ENCODE measurements at places on chromosomes 6 and 20. TPM values are rescaled to one million over a fixed set of nuclear protein-coding genes. Genes with fewer than 3 reads are reported as not detected.

GRCh38 chr20:24616258-24617079 lies 147.0 kb downstream of the SYNDIG1 start:
- no peak for DNase-seq

DNA sequence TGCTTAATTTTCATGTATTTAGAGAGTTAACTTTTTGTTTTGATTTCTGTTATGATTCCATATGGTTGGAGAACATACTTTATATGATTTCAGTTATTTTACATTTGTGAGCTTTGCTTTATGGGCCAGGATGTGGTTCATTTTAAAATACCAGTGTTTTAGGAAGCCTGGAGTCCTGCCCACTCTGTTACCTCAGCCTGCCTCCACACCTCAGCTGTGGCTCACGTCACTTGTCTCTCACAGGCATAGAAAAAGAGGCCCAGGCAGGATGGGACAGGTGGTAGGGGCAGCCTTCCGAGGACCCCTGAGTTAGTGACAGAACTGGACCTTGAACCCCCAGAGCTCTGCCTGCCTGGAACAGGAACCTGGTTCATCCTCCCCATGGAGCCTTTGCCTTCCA lies 16.0 kb downstream of the PSMF1 start:
- DNase-seq: no peak

DNA sequence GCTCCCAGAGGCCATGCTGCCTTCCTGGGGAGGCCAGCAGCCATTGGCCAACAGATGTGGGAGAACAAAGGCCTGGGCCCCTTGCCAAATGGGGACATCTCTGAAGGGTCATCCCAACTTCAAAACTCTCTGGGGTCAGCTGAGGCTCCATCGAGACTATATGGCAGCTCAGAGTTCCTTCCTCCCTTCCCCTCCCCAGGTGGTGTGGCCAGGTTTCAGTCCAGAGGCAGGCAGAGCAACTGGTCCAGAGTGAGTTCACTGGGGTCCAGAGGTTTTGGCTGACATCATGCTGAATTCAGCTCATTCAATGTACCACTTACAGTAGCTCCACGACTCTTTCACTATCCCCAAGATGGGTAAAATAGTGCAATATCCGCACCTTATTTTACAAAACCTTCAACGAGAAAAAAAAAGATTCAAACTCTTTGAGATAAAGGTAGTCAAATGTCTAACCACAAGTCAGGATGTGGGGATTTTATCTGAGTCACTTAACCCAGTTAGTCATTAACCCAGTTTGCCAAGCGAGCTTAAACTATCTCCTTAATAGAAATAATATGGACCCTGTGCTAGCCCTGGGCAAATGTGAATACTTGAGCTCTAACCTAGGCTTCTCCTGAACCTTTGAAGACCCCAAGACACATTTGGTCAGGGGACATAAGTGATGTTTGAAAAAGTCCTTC lies 108.4 kb upstream of the PLEKHG1 start:
- DNase-seq: no peak

DNA sequence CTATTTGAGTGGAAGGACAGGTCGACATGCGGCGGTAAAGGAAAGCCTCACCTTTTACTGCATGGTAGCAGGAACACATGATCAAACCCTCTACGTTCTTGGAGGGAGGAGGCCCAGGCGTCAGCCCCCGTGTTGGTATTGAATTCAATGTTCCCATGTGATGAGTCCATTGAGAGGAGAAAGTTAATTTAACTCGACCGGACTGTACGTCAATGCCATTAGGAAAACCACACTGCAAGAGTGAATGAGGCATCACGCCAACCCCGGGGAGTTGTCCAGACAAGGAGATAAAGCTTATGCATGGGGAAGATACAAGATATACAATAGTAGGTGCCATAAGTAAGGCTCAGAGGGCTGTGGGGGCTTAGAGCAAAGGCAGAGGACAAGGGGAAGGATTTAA lies 213.9 kb upstream of the ECI2 start:
- no peak for DNase-seq

GRCh38 chr20:2524709-2525506 lies 11.5 kb upstream of the TMC2 start:
- DNase-seq: peak; percentile 64

The HUS1B gene
- total RNA-seq: 0.95 TPM

- DNase-seq: no peak
These were observed 919.6 kb upstream of the MAP3K7 start for GRCh38 chr6:91506509-91506908.

DNA sequence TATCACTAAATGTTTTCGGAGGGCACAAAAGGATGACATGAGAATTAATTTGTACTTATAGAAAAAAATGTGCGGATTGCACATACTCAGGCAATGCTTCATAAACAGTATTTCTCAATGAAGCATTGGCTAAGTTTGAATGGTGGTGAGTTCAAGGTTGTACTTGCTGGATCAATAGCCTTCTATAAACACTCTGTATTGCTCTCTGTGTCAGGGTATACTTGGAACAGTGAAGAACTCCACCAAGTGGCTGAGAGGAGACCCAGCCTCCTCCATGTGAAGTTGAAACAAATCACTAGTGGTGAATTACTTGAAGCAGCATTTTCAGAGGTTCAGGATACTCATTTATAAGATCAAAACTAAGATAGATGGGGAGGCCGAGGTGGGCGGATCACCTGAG lies 360.6 kb downstream of the RIMS1 start:
- DNase-seq: no peak

The PACRG gene
- 1.3 TPM for total RNA-seq

GRCh38 chr6:145020543-145020942 lies 714.8 kb downstream of the EPM2A start:
- no peak for DNase-seq

The VSX1 gene
- not detected for total RNA-seq

The PACSIN1 gene
- total RNA-seq: not detected

GRCh38 chr6:106674541-106675229 lies 45.3 kb downstream of the QRSL1 start:
- DNase-seq: no peak

DNA sequence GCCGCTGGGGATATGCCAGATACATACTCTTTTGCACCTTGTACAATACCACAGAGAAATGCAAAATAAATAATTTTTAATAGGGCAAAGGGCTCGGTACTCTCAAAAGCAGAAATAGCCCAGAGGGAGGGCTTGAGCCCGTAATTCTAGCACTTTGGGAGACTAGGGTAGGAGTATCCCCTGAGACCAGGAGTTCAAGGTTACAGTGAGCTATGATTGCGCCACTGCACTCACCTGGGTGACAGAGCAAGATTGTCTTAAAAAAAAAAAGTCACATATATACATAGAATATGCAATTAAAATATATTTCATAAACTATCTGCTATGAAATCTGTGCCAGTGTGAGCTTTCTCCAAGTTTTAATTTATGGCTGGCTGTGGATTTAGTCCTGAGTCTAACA lies 818 bp upstream of the TRMT11 start:
- DNase-seq: no peak

- DNase-seq: no peak
These were observed 119.0 kb upstream of the SGK1 start for GRCh38 chr6:134436950-134437349.

GRCh38 chr20:38665094-38665493 lies 59.2 kb upstream of the SLC32A1 start:
- DNase-seq: no peak

DNA sequence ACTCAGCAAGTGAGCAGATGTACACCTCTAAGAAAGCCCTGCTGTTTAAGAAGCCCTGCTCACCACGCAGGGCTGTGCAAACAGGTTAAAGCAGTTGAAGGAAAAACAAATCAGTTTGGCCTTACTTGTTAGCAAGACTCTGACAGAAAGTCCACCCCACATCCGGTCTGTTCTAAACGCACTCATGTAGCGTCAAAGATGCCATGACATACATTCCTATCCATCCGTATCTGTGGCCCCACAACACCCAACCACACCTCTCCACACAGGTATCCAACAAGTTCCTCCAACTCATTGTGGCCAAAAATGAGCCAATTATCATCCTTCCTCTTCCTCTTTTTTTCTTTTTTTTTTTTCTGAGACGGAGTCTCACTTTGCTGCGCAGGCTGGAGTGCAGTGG lies 22.8 kb upstream of the RAB22A start:
- no peak for DNase-seq

GRCh38 chr6:118899948-118900347 lies 6.0 kb downstream of the ASF1A start:
- no peak for DNase-seq

The AVP gene
- total RNA-seq: not detected

DNA sequence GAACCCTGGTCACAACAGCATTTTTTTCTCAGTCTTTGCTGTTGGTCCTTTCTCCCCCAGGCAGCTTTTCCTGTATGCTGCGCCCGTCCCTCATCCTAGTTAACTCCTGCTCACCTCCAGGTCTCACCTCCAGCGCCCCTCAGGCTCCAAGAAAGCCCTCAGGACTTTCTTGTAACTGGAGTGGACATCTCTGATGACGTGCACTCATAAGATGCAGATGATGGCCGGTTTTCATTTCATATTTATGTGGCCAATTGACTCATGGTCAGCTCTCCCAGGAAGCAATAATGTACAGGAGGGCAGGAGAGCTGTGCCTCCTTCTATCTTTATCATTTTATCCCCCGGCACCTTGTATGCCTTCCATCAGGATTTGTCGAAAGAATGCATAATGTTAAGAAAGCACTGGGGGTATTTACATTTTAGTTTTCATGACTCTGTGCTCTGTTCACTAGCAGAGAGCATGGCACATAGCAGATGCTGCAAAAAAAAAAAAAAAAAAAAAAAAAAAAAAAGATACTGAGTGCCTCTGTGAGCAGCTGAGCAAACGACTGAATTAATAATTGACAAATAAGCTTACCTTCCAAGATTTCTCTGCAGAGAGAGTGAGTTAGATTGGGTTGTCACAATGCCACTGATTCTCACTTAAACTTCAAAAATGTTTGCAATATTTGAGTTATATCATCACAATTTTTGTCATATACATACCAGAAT lies 170.2 kb downstream of the DOK5 start:
- no peak for DNase-seq

The PI16 gene
- total RNA-seq: 2.0 TPM

DNA sequence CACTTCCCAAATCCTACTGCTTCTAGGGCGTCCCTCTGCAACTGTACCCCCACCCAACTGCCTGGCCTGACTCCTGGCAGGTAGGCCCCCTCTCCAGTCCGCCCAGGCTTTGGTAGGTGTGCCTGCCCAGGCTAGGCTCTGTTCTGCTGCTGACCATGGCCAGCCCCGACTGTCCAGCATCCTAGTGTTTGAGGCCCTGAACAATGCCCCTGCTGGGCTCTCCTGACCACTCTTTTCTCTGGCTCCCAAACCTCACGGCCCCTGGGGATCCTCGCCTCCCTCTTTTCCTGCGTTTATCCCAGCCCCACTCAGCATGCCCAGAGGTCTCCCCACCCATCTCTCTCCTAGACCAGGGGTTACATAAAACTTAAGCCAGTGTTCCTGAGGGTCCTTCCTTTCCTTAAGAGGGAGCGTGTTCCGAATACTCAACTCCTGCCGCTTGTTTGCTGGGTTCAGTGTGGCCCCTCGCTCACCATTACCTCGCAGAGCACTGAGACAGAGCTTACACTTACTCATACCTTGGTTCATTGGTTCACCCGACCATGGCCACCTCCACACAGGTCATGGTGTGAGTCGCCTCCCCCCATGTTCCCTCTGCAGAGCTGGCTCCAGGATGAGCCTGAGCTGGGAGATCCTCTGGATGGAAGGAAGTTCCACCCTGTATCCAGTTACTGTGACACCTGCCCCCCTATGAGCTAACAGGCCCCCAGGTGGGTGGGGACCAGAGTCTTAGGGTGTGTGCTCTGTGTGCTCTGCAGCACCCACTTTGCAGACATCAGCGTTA lies 21.0 kb upstream of the MYT1 start:
- no peak for DNase-seq

The DSP gene
- 249 TPM for total RNA-seq

DNA sequence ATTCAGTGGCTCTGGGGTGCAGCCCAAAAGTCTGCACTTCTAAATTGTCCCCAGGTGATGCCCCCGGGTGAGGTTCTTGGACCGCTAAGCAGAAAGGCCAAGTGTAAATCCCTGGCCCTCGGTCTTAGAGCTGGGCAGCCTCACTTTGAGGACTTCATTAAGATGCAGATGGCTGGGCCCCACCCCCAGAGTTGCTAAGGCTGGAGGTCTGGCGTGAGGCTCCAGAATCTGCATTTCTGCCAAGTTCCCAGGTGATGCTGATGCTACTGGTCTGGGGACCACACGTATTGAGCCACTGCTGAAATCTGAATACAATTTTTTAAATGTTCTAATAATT lies 735 bp upstream of the SLC23A2 start:
- no peak for DNase-seq

GRCh38 chr20:44703183-44703925 lies 11.8 kb upstream of the CCN5 start:
- no peak for DNase-seq

GRCh38 chr6:112362812-112363570 lies 15.9 kb downstream of the RFPL4B start:
- DNase-seq: no peak

- no peak for DNase-seq
These were observed 12.5 kb upstream of the THBD start for GRCh38 chr20:23061734-23062561.

DNA sequence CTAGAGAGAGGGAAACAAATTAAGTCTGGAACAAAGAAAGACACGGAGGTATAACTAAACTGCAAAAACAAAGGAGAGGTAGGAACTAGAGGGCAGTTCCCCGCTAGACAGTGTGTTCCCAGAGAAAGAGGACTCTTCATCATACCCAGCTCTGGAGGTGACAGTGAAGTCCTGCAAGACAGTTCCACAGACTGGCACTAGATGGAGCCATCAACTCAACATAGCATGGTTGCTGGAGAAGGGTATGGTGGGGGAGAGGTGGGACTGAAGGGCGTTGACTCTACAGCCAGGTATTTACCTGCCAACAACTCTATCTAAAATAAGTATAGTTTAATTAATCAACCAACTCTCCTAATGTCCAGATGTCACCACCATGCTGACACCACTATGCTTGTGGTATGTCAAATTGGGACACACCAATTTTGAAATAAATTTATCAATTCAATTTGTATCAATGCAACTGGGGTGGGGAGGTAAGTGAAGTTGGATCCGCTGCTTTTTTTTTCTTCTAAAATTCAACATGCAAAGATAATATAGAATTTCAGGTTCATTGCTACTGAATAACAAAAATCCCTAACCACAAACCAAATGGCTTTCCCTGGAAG lies 9.7 kb downstream of the BACH2 start:
- no peak for DNase-seq

GRCh38 chr20:17940224-17940971 lies 28.2 kb downstream of the SNX5 start:
- no peak for DNase-seq

DNA sequence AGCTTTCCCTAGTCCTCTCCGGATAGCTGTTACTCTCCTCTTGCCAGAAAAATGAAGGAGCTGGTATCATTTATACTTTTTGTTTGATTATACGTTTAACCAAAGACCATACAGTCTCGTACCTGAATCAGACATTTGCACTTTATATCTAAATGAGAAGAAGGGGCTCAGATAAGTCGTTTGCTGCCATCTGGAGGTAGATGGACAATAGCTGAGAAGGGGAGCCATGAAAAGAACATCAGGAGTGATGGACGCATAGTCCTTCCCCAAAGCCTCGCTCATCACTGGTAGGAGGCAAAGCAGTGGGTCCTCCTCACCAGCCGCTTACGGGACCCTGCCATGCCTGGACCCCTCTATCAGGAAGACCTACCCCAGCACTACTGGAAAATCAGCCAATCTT lies 45.4 kb downstream of the RPF2 start:
- DNase-seq: no peak

The BHLHE23 gene
- total RNA-seq: not detected

The OR2B2 gene
- total RNA-seq: not detected

GRCh38 chr6:101878554-101879276 lies 485.2 kb downstream of the GRIK2 start:
- no peak for DNase-seq

All from left colon (tissue), 2 donors.